ENCODE measurements at places on chromosomes 1 and 21. TPM values are rescaled to one million over a fixed set of nuclear protein-coding genes. Genes with fewer than 3 reads are reported as not detected.

- no peak for DNase-seq
Observed at GRCh38 chr1:147202576-147202975, 22.6 kb downstream of the FMO5 start.

DNA sequence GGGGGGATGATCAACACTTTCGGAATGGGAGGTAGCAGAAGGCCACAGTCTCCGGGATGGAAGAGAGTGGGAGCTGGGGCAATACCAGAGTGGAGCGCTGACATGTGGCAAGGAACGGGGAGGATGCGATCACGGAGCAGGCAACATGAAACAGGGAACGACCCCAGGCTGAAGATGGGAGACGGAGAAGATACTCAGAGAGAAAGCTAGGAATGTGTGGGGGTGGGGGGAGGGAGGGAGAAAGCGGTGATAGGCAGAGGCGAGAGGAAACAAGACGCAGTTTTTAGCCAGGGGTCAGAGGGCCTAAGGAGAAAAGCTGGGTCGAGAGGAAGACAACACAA is 577 bp downstream of the RAB3GAP2 start:
- peak; percentile 30 for DNase-seq

GRCh38 chr1:59137276-59137615 is 159.6 kb upstream of the FGGY start:
- DNase-seq: no peak

- DNase-seq: no peak
Observed at GRCh38 chr1:37274938-37275631, 199.3 kb upstream of the ZC3H12A start.

FAM151A gene
- total RNA-seq: not detected

Measured in Daoy (cell line).